ENCODE measurements at places on chromosomes 4 and X. TPM values are rescaled to one million over a fixed set of nuclear protein-coding genes. Genes with fewer than 3 reads are reported as not detected.

DNA sequence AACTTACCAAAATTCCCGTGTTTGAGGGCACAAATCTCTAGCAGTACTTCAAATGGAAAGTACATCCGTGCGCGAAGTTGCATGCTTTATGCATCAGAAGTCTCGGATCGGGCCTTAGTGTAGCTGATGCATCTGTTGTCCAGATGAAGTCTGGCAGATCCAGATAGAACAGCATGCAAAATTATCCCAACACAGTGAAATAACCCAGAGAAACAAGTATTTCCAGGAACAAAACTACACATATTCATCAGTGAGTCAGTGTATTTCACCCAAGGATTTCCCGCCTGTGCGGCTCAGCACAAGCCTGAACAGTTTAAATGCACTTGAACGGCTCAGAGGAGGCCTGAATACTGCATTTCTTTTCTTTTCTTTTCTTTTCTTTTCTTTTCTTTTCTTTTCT is 27.4 kb upstream of the CLDN24 start:
- no peak for DNase-seq

DNA sequence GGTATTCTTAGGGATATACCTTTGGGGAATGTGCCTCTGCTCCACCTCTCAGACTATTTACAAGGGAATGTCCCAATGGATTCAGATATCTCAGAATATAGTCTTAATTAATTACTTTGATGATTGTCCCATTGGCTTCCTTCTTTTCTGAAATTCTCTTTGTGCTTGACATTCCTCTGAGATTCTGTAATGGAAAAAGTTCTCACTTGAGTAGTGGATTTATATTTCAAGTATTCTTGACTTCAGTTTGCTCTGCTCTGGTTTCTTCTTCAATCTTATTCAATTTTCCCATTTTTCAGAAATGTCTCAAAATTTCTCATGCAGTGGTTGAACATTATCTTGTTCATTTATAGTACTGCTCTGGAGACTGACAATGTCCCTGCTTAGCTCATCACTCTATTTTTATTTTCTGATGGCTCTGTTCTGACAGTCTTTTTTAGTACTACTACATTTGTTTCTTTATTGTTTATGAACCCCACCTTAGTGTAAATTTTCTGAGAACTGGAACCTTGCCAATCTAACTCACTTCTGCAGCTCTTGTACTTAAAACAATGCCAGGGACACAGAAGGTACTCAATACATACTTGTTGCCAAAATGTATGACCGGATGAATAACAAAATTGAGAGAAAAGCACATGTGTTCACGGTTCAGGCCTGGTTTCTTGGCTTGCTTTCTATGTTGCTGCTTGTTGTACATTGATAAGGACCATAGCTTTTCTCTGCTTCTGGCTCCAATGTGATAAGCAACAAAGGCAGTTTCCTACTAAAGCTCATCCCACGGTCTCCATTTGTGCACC is 471.7 kb downstream of the GASK1B start:
- no peak for DNase-seq

- no peak for DNase-seq
Measured at GRCh38 chr4:177574446-177574845, 132.2 kb upstream of the AGA start.

GRCh38 chr4:8871417-8872401 is at the start of gene HMX1:
HMX1 (minus strand) TSS chr4:8871839; CDS start chr4:8871614, 225 bp downstream.
- no peak for DNase-seq

DNA sequence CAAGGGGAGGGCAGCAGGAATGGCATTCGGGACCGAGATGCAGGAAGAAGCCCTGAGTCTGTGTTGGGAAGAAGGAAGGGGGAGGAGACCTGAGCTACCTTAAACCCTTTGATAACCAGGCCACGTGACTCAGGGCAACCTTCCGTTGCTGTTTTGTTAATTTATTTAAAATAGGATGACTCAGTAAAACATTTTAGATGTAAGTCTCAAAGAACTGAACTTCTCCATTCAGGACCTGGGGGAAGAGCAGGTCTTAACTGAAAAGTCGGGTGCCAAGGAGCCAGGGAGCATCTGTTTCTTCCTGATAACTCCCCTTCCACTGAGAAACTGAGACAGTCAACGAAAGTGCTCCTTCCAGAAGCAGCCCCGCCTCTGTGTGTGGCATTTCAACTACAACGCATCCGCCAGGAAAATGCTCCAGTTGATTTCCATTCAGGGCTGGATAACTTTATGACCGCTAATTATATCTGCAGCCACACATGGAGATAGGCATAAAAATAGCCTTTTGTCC is 88.0 kb downstream of the IRF2 start:
- DNase-seq, result no peak

Gene LRIT3
- total RNA-seq, result not detected

Gene CXCL13
- total RNA-seq, result not detected

Gene ZFP92
- total RNA-seq, result not detected

All from HT-29 (cell line).